Activated CD4-positive, alpha-beta T cell treated with anti-CD3 and anti-CD28 coated beads, Interleukin-2, amount 10 ng/mL, durations not matched to agents 24 days and 14 days (primary cell): ENCODE measurements at places on chromosomes 16 and 17. TPM values are rescaled to one million over a fixed set of nuclear protein-coding genes. Genes with fewer than 3 reads are reported as not detected.

SYT17 gene
- total RNA-seq = 1.3 and 1.9 TPM in 2 replicates

SEPTIN1 gene
- 162 and 163 TPM in 2 replicates for total RNA-seq

GRCh38 chr17:14270508-14270907 is 30.4 kb upstream of the HS3ST3B1 start:
- no peaks in the 10 kb centered on the region for H3K36me3 ChIP-seq
- H3K27ac ChIP-seq = no peak overlapping the region
- DNase-seq = no peak
- no peaks in the 10 kb centered on the region for H3K4me1 ChIP-seq
- H3K4me3 ChIP-seq = no peak overlapping the region

CRYM gene
- total RNA-seq = not detected in 2 replicates

- DNase-seq = no peak
Measured at GRCh38 chr17:27575912-27576252, 55.1 kb upstream of the LGALS9 start.

DNA sequence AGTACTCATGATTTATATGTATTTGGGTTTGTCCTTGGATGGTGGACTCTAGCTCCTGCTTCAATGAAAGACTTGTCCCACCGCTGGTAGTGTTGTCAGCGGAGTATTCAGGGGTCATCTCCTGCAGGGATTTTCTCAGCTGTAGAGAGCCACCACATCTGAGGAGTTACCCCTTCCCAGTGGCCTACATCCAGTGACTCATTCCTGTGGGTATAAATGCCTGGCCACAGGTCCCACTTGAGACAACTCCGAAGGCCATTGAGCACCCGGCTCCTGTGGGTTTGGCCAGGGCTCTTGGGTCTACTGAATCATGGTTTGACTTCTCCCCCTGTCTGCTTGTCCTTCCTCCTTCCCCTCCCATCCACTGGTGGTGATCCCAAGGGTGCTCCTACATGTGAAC is 34.6 kb upstream of the WSB1 start:
- H3K4me1 ChIP-seq = no peaks in the 10 kb centered on the region
- H3K36me3 ChIP-seq = no peaks in the 10 kb centered on the region
- no peak overlapping the region for H3K4me3 ChIP-seq
- no peak for DNase-seq

RNF112 gene
- total RNA-seq = 0.40 TPM in 1 of 2 replicates, not detected in the other

GRCh38 chr16:14501331-14502255 is 128.5 kb downstream of the PARN start:
- H3K36me3 ChIP-seq = peaks cover 2% of the 10 kb centered on the region
- peaks cover 14% of the 10 kb centered on the region for H3K4me1 ChIP-seq
- H3K4me3 ChIP-seq = no peak overlapping the region
- no peak overlapping the region for H3K27ac ChIP-seq

GRCh38 chr16:54932021-54932660 is 1.5 kb downstream of the IRX5 start:
- peaks cover 72% of the 10 kb centered on the region for H3K27me3 ChIP-seq
- H3K36me3 ChIP-seq = peaks cover 19% of the 10 kb centered on the region
- peak; percentile 56 for DNase-seq
- H3K27ac ChIP-seq = peak overlapping the region; percentile 58

GRCh38 chr17:45975640-45976295 is 23.3 kb upstream of the STH start:
- DNase-seq = no peak
- H3K27ac ChIP-seq = no peak overlapping the region
- no peaks in the 10 kb centered on the region for H3K4me1 ChIP-seq
- H3K36me3 ChIP-seq = no peaks in the 10 kb centered on the region
- no peak overlapping the region for H3K4me3 ChIP-seq
- H3K27me3 ChIP-seq = no peaks in the 10 kb centered on the region

DNA sequence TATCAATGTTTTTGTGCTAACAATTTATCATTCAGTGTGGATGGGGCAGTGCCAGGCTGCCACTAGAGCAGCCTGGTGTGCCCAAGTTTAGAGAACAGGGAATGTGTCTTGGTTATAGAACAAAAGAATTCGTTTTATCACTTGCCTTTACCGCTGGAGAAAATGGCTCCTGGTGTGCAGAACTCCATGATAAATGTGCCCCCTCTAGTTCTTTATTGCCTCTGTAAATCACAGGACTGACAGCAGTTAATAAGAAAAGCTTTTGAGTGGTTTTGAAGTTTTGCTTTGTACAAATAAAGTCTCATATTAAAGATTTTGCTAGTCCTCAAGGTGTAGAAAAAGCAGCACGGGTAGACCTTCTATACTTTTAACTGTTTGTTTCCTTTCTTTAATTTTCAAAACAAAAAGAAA is 28.2 kb upstream of the PSMD7 start:
- H3K36me3 ChIP-seq = no peaks in the 10 kb centered on the region
- no peak for DNase-seq
- no peak overlapping the region for H3K27ac ChIP-seq

RGS11 gene
- total RNA-seq = 0.14 TPM in 1 of 2 replicates, not detected in the other

DNA sequence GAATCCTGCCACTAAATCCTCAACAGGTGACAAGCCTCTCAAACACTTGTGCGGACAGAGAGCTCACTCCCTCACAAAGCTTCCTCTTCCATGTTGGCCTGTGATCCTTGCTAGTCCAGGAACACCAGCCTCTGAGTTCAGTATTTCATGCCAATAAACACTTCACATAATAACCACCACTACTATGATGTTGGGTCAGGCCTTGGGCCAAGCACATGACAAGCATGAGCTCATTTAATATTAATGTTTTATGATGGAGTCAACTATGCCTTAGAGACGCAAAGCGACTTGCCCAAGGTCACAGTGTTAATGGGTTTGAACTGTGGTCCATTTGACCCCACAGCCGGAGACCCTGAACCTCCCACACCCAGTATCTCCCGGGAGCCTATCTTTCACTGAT is 129.1 kb downstream of the GAS7 start:
- no peak overlapping the region for H3K27ac ChIP-seq
- no peak overlapping the region for H3K4me3 ChIP-seq
- no peak for DNase-seq
- H3K27me3 ChIP-seq = no peaks in the 10 kb centered on the region

ABI3 gene
- total RNA-seq = 27.8 and 28.4 TPM in 2 replicates
